DMS153 (cell line): ENCODE measurements at places on chromosomes 11 and 22.
A peak's percentile ranks its signal among the peaks of the same experiment; 100 is the strongest.

GRCh38 chr11:87425391-87425790, 387.7 kb downstream of the TMEM135 start:
- DNase-seq = no peak

DNA sequence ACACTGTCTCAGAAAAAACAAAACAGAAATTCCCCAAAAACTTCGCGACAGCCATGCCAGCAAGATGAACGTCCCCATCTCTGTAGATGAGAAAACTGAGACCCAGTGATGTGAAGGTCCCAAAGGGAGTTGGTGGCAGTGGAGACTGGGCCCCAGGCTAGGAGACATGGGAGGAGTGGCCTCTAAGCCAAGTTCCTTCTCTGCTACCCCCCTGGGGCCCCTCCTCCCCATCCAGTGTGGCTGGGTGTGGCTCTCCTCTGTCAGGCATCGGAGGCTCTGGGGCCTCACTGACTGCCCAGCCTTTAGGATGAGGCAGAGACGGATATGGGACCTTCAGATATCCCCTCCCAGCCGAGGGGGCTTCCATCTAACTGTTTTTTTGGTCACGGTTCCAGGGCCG, 9.8 kb downstream of the RELT start:
- no peak for DNase-seq

DNA sequence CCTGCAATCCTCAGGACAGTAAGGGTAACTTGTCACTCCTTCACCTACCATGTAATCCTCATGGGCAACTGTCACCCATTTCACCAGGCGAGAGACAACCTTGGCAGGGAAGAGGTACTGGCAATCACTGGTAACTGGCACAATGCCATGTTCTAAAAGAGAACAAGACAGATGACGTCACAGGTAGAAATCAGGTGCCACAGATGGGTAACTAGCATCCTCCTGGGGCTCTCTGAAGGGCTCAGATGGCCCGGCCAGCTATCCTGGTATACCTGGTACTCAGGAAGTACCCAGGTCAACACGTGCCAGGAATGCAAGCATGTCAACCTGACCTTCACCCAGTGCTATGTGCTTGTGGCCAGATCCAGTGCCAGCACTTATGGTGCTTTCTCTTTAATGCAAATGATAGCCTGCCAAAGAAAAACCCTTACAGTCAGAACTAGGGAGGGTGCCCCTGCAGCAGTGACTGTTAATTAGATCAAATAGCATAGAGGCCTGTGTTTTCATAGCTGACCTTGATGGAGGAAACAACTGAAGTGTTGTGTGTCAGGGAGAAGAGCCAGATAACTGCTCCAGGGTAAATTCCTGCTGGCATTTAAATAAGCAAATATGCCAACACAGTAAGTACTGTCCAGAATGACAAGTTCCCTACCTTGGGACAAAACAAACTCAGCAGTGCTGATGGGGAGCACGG, 36.2 kb downstream of the THOC5 start:
- DNase-seq = no peak

DNA sequence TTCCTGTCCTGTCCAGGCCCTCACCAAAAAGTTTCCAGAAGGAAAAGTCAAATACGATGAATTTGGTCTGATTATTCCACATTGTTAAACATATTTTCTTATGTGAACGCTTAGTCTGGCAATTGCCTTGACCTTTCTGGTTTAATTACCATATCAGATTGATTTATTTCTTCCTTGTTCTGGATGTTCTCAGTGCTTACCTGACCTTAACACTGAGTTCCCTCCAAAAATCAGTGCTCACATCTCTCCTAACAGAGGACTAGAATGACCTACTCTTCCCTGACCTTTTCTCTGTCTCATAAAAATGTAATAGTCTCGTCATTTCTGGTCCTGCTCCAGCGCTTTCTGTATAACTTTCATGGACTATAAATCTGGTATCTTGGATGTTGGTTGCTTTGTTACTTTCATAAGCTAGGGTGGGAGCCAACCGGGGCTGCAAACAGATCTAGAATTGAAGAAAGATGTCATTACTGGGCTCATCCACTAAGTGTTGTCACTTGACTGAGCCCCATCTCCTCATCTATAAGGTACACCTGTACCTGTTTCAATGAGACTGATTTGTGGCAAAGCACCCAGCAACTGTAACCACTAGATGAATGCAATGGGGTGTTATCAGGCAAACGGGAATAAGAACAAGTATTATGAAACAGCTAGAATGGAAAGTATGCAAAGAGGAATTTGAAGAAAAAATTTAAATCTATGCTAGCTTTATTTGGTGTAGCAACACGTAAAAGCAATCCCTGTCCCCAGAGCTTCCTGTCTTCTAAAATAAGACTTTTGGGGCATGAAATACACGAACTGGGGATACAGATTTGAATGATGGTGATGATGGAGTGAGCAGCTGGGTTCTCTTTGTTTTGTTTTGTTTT, 2.4 kb downstream of the FADS2 start:
- no peak for DNase-seq

DNA sequence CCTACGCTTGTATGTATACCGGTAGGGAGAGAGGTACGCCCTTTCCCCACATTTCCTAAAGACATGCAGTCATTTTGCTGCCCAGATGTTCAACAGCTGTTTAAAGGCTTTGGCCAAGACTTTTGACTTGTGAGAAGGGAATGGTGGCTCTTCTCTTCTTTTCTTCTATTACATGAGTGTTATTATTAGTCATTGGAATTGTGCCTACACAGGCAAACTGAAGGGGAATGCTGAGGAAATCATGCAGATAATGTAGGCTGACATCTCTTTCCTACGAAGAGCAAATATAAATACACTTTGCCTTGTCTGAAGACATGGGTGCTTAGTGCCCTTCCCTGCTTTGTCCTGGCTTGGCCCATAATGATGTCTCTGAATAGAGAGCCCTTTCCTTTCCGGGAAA, 194.3 kb upstream of the NARS2 start:
- no peak for DNase-seq

DNA sequence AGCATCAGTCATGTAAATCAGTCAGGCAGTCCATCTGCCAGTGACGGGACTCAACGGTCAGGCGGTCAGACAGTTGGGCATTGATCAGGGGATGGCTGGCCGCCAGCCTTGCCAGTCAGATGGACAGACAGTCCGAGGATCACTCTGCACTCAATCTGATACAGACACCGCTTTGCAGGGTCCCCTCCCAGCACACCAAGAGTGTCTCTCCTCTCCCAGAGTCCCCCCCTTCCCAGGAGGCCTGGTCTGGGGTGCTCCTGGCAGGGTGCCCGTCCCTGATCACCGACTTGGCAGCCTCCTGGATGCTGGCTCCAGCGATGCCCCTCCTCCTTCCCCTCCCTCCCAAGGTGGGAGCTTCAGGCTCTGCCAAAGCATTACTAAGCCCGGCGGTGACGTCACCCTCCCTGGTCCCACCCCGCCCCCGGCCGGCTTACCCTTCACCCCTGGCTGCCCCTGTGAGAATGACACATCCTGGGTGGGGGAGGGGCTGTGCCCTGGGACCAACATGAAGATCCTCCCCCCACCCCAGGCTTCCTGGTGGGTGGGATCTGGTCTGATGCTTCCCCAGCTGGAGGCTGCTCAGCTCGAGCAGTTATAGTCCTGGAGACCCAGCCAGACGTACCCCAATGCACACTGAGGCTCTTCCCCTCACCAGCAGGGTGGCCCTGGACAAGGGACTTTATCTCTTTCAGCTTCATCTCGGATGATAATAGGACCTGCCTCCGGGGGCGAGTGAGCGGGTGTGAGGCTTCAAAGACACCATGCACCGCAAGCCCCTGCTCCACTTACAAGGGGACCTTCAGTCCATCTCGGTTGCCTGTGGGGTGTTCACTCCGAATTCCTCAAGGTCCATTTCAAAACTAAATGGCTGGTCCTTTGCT, 69.2 kb downstream of the CD82 start:
- peak; percentile 24 for DNase-seq
